Tibial nerve (tissue), 4 donors: ENCODE measurements at places on chromosomes 3 and 15.

DNA sequence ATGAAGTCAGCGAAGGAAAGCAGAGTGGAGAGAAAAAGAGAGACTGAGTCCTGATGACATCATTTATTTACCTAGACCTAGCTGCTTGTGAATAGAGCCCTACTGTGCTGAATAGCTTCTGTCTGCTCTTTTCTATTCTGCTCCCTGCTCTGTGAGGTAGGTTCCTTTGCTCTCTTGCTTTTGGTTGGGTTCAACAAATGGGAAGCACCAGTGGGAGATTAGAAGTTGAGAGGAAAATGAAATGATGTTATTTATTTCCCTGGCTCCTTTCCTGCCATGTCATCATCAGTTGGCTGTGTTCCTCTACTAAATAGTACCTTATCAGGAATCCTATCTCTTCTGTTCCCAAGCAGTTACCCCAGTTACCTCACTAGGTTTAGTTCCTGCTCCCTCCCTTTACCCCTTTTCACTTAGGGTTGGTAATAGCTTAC is 23.5 kb downstream of the DTWD1 start:
- peaks cover 24% of the 10 kb centered on the region for H3K36me3 ChIP-seq
- H3K27me3 ChIP-seq: no peaks in the 10 kb centered on the region
- H3K4me3 ChIP-seq: no peak overlapping the region
- no peak overlapping the region for H3K27ac ChIP-seq
- peaks cover 5% of the 10 kb centered on the region for H3K4me1 ChIP-seq
- DNase-seq: no peak

GRCh38 chr3:123076496-123077418 is 9.9 kb downstream of the PDIA5 start:
- no peaks in the 10 kb centered on the region for H3K36me3 ChIP-seq
- no peak overlapping the region for H3K27ac ChIP-seq
- H3K27me3 ChIP-seq: no peaks in the 10 kb centered on the region

DNA sequence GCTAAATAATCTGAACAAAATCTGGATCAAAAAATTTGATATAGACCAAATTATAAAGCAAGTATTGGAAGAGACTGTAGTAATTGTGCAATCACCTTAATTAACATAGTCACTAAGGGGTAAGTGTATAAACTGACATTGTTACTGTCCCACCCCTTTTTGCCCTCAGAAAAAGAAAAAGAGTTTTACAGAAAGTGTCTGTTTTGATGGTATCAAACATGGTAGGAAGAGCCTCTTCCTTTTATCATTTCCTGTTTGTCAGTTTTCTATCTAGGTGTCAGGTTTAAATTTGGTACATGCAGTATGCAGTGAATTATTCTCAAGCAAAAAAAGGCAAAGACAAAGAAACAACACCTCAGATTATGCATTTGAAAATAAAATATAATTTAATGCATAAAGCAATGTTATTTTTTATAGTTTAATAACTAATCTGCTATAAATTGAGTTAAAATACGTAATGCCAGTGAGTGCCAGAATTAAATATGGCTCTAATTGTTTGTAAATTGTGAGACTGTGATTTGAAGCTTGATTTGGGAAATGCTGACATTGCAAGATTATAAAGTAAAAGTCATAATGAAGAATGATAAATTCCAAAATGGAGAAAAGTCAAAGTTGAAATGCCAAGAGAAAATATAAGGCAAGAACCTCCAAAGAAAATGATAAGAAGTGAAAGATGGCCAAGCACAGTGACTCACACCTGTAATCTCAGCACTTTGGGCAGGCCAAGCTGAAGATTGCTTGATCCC is 30.3 kb upstream of the CMC1 start:
- DNase-seq: no peak
- peaks cover 8% of the 10 kb centered on the region for H3K4me1 ChIP-seq
- no peak overlapping the region for H3K27ac ChIP-seq
- no peaks in the 10 kb centered on the region for H3K27me3 ChIP-seq

DNA sequence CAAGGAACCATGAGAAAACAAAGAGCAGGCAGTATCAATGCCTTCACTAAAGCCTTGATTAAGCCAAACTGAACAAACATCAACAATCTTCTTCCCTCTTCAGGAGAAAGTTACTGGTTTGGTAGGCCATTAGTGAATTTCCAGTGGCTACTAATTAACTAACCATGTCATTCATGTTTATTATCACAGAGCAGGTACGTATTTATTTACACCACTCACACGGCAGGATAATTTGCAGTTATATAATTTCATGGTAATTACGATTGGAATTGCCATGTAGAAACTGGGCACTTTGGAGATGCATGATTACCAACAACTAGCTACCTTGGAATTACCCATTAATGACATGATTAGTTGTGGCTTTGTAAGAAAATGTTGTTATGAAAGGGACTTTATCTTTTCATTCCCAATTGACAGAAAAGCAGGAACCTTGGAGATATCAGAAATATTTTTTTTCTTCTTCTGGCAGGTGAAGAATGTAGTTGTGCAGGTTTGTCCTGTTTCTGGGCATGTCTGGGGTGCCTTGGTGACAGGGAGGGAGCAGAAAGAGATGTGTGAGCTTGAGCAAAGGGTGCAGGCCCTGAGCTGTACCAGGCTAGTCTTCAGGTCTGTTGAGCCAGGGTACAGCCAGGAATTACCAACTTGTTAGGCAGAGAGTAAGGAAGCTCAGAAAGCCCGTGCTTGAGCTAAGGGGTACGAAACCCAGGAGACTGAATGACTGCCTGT is 310.7 kb downstream of the RORA start:
- peaks cover 22% of the 10 kb centered on the region for H3K4me1 ChIP-seq
- no peaks in the 10 kb centered on the region for H3K36me3 ChIP-seq
- no peaks in the 10 kb centered on the region for H3K27me3 ChIP-seq
- no peak overlapping the region for H3K4me3 ChIP-seq
- H3K27ac ChIP-seq: no peak overlapping the region

DNA sequence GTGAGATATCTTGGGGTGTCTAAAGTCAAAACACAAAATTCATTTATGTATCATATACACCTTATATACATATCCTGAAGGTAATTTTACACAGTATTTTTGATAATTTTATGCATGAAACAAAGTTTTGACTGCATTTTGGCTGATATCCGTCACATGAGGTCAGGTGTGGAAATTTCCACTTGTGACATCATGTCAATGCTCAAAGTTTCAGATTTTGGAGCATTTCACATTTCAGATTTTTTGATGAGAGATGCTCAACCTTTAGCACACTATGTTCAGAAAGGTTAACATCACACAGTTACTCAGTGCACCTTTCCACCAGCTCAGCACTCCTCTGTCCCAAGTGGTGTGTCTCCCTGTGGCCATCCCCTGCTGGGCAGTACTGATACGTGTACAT is 37.7 kb upstream of the CPB1 start:
- H3K4me1 ChIP-seq: peaks cover 17% of the 10 kb centered on the region
- H3K36me3 ChIP-seq: no peaks in the 10 kb centered on the region
- no peak overlapping the region for H3K4me3 ChIP-seq
- DNase-seq: no peak
- H3K27me3 ChIP-seq: no peaks in the 10 kb centered on the region
